ENCODE measurements at places on chromosomes 16 and 17. TPM values are rescaled to one million over a fixed set of nuclear protein-coding genes. Genes with fewer than 3 reads are reported as not detected.

YBX2 gene
- polyA plus RNA-seq = 2.1 TPM

MATCAP1 gene
- polyA plus RNA-seq = 356 TPM

GP1BA gene
- not detected for polyA plus RNA-seq

LRRC75A gene
- polyA plus RNA-seq = 0.53 TPM

KRT40 gene
- not detected for polyA plus RNA-seq

FN3KRP gene
- 32.7 TPM for polyA plus RNA-seq

Data from neural cell (in vitro differentiated cells).